ENCODE measurements at places on chromosomes 4 and X.

- DNase-seq: no peak
These were observed 5.7 kb downstream of the GPC3 start for GRCh38 chrX:133979641-133980230.

DNA sequence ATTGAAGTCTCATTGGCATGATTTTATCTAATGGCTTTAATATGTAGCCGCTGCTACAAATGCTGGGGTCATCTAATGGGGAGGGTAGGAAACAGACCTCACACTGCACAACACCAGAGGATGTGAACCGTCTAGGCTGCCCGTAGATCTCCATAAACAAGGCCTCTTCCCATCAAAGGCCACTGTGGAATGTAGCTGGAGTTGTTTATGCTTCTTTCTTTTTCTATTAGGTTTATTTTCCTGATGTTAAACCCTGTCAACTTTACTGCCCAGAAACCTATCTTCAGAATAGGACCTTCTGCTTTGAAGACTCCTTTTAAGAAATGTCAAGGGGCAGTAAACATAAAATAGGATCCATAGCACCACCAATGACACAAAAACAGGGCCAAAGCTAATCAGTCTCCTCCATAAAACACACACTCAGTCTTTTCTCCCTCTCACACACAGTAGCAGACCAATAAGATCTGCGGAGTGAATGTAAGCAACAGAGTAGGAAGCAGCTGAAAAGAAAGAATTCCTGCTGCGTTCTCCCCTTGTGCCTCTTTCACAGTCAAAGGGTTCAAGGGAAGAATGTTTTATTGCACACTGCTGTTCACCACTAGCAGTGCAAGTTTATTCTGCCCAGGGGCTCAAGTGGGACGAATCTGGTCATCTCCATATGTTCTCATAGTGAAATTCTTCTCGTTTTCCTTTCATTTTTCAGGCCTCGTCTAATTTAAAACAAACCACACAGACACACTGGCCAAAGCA lies 72.2 kb downstream of the MAML3 start:
- DNase-seq: no peak

DNA sequence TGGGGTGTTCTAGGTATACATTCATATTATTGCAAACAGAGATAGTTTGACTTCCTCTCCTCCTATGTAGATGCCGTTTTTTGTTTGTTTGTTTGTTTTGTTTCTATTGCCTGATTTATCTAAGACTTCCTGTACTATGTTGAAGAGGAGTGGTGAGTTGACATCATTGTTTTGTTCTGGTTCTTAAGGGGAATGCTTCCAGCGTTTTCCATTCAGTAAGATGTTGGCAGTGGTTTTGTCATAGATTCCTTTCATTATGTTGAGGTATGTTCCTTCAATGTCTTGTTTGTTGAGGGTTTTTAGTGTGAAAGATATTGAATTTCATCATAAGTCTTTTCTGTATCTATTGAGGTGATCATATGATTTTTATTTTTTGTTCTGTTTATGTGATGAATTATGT lies 401.6 kb upstream of the EPHA5 start:
- DNase-seq: no peak

DNA sequence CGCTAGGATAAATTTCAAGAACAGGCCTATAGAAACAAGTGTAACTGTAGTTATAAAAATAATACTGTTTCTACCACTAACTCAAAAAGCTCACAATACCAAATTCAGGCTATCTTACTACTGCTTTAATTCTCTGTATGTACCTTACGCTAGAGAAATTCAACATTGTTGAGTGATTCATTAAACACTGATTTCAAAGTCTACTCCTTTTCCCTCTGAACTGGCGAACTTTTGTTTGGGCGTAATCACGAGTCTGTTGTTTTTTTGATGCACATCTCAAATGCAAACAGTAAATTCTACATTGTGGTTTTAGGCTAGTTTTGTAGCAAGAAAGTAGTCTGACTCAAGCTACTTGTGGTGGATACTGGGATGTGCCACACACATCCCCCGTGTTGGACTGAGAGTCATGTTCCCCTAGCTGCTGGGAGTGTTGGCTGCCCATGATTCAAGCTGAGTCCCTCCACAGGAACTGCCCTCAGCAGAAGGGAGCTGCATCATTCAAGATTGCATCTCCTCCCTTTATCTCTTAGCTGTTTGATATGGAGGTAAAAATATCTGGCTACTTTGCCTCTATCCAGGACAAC lies 406.1 kb downstream of the RAPGEF2 start:
- no peak for DNase-seq

GRCh38 chr4:138833974-138834373 lies 181.6 kb upstream of the NOCT start:
- no peak for DNase-seq

GRCh38 chr4:90950385-90950841 lies 823.2 kb downstream of the CCSER1 start:
- no peak for DNase-seq

DNA sequence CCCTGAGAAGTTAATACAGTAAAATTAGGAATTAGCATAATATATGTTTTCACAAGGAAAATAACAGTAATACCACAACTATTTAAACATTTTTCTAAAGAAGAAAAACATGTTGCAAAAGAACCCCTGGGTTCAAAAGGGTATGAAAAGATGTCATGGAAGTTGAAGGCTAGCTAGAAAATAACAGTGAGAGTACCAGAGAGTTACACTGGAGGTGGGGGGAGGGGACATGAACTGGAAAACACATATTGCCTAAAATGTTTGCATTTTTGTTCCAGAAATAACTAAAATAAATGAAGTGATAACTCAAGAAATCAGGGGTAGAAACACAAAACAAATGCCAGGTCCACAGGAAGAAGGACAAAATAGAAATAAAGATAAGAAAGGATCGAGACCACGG lies 336.6 kb upstream of the MAD2L1 start:
- no peak for DNase-seq

GRCh38 chr4:131441004-131441688 lies 1707.9 kb upstream of the PCDH10 start:
- DNase-seq: no peak

GRCh38 chr4:138114434-138114833 lies 127.7 kb downstream of the SLC7A11 start:
- DNase-seq: no peak

DNA sequence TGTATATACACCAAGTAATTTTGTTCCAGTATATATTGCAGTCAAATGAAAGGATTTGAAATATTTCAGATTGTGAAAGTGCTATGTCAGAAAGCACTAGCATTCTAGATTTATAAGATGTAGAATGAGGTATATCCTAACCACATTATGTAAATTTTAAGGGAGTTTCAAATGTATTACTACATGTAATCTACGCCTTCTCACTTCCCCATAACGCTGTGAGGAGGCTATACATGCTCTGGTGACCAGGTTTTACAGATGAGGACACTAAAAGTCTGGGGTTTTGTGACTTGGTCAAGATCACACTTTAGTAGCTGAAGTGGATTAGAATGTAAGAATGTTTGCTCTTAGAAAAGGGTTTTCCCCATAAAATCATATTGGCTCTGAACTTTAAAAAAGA lies 8.1 kb downstream of the ENPEP start:
- DNase-seq: no peak

DNA sequence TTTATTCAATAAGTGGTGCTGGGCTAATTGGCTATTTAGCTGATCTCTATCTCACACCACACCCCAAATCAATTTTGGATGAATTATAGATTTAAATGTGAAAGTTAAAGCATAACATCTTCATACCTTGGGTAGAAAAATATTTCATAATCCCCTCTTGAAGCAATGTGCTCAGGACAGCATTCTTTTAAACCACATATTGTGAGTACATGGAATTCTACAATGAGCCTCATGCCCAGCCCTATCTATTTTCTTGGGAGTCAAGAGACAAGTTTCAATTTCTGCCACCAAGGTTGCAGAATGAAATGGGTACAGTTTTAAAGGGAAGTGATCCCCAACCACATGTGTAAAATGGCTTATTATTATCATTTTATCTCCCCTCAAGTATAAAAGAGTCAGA lies 30.6 kb upstream of the GPRIN3 start:
- DNase-seq: no peak

GRCh38 chr4:72312032-72312650 lies 256.9 kb downstream of the ADAMTS3 start:
- DNase-seq: peak; percentile 60

GRCh38 chr4:166021617-166022016 lies 148.6 kb downstream of the TLL1 start:
- DNase-seq: no peak

- no peak for DNase-seq
These were observed 38.0 kb downstream of the HTT-AS start for GRCh38 chr4:3036131-3036952.

DNA sequence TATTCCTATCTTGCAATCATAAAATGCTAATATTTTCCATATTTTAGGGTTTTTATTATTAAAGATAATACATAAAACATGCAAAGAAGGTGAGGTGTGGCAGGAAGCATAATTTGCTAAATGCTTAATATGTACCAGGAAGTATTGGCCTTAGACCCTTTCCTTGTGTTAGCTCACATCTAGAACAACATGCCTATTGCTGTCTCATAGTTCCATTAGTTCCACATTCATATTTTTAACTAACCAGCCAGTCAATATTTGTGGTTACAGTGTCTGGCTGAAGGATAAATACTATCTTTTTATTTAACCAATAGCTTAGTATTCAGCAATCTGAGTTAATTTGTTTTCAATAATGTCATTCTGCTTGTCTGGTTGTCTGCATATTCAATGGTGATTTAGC lies 432.6 kb downstream of the INPP4B start:
- no peak for DNase-seq

DNA sequence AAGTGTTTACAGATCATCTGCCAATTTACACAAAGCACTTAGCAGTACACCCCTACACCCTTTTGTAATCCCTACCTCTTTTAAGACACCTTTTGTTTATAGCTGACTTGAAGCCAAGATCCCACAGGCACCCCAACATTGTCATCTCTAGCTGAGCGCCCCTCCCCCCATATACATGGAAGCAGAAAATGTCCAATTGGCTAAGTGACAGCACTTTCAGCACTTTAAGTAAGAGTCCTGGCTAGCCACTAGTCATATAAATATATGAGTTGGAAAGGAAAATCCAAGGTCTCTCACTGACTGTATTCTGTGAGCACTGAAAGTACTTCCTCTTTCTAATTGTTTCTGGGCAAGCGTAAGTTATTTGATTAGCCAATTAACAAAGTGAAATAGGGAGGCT lies 108.2 kb downstream of the NSUN7 start:
- DNase-seq: no peak
